ENCODE measurements at places on chromosomes 1 and 21.

DNA sequence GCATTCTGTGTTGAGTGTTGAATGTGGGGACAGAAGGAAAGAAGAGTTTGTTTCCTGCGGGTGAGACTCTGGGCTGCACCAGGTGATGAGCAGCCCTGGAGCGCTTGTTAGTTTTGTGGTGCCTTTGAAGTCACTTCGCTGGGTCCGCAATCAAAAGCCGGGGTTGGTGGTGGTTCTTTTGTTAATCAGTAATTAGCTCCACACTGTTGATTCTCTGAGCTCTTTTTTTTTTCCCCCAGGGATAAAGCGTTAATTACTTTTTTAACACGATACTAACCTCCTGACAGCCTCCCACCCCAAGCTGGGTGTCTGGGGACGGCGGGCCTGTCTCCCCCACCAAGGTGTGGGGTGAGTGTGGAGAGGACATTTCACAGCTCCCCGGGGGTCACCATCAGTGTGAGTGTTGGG is 56.6 kb downstream of the AGPAT3 start:
- DNase-seq, result no peak

DNA sequence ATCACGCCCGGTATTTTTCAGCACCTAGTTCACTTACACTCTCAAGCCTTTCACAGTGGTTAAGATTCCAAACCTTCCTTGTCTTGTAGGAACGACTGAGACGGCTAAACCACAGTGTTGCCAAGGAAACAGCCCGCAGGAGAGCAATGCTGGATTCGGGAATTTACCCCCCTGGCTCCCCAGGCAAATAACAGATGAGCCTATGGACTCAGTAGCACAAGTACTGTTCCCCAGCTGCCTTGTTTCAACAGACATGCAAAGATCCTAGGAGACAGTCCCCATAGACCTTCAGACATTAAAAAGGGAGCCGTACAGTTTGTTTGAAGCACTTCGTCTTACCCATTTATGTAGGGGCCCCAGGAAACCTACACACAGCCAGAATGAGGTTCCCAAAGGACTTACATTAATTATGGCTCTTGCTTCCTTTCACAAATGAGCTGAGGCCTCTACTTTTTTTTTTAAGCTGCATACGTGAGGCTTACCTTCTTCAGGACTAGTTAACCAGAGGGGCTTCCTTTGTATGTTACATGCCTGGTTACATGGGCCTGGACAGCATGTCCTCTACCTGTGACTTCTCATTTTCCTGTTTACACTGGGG is 2.7 kb downstream of the SNAPIN start:
- DNase-seq, result no peak

GRCh38 chr1:209838537-209838936 is 10.8 kb downstream of the UTP25 start:
- no peak for DNase-seq

DNA sequence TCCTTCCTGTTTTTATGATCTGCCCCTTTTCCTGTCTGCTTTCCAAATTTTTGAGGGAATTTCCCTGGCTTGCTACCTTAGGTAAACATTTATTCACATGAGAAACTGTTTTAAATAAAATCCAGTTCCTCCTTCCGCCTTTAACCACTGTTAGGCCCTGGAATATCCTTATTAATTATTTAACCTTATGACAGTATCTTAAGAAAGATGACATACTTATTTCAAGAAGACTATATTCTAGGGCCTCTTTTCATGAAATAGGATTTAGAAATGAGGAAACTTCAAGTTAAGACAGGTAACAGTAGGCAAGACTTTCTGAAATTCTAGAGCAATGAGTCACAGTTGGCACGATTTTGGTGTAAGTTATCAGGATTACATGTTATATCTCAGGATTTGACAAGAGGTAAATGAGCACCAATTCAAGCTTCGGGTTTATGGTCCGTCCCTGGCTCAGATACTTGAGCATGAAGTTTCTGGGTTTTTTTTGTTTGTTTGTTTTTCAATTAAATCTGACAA is 2.0 kb upstream of the TNFSF18 start:
- no peak for DNase-seq

DNA sequence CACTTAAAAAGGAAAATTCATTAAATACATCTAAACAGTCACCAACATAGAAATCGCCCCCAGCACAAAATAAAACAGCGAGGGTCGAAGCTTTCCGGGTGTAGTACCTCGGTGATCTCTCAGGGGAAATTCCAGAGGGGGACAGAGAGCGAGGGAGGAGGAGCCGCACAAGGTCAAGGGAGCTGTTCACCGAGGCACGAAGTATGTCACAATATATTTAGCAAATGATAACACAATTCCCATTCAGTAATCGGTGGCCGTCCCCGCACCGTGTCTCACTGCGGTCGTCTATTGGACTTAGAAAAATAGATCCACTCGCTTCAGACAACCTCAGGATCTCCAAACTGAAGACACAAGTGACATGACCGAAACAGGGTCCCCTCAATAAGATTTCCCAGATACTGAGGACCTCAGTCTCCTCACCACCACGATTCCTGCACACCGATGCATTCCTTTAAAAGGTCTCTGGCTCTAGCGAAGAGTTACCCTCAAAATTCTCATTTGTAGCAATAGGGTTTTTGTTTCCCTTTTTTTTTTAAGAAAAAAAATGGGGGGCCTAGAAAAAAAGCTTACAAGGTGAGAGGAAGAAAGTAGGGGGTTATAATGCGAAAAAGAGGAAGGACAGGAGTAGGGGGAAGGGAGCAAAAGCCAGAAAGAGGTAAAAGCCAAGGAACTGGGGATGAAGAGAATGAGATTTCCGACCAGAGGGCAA is 1.1 kb downstream of the LPGAT1 start:
- no peak for DNase-seq

- DNase-seq, result no peak
Observed at GRCh38 chr1:8133190-8133589, 107.1 kb upstream of the ERRFI1 start.

DNA sequence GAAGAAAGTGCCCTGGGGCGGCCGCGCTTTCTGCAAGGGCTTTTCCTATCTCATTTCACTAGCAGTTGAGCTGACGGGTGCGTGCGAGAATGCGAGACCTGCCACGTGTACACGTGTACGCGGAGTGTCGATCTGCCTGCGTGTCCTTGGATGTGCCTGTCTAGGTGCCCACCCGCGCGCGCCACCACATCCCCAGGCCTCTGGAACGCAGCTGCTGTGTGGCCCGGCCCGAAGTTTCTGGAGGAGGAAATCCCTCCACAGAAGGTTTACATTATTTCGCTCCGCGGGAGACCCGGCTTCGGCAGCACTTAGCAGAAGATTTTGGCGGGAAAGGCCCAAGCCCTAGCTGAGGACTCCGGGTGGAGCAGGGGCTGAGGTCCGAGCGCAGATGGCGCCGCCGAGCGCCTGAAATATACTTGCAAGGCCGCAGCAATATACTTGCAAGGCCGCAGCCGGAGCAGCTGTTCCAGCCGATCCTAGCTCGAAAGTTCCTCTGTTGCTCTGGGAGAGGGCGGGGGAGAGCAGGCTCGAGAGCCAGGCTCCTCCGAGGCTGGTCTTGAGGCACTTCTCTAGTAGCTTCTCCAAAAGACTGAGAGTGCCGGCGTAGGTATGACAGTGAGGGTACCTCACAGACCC is 3.9 kb downstream of the TBX15 start:
- no peak for DNase-seq

GRCh38 chr1:226654046-226654667 is 84.9 kb downstream of the ITPKB start:
- DNase-seq, result no peak

DNA sequence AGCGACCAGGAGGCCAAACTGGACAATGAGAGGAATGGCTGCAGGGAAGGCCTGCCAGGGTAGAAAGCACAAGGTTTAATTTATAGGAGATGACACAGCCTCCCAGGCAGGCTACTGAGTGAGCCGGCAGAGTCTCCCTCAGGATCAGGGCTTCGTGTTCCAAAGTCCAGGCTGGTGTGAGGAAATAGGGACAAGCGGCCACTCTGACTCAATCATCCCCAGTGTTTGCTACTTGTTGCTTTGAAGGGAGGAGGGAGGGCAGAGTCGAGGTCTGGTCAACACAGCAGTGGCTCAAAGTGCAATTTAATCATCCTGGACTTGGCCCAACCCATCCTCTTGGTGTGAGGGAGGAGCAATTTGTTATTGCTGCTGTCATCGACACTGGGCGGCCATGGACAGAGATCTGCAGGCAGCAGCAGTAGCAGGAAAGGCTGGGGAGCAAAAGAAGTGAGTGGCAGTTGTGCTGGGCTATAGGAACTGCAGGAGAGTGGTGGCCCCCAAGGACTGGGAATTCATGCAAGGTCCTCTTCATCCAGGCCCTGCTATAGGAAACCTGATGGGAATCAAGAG is 27.5 kb downstream of the TBX15 start:
- no peak for DNase-seq

- DNase-seq, result no peak
Observed at GRCh38 chr21:17460094-17460493, 52.7 kb upstream of the CXADR start.

DNA sequence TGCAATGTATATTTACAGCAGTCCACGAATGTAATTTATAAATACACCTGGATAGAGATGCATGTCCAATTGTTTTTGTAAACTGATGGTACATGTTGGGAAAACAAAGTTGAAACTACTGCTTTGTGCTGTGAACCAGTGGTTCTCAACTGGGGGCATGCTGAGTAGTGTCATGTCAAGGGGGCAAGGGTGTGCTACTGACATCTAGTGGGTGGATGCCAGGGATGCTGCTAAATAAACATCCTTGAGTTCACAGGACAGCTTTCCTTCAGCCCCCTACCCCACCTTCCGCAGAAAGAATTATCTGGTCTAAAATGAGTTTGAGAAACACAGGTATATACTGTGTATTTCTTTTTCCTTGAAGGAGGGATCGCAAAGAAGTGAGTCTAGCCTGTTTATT is 95.9 kb downstream of the RASAL2 start:
- DNase-seq, result no peak

DNA sequence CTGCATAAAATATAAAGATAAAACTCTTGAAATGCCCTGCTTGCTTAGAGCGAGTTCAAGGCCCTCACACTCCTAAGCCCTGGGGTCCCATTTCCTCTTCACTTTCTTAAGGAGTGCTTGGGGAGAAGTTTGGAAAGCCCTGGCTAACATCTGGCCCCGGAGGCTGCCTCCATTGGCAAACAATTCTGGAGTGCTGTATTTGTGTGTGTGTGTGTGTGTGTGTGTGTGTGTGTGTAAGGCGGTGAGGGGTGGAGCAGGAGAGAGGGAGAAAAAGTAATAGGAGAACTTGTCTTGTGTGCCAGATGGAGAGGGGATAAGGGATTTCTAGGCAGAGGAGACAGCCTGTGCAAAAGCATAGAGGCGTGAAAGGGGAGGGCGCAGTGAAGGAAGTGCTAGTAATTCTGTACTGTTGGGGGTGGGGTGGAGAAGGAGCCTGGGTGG is 578 bp upstream of the TRIM62 start:
- no peak for DNase-seq

- DNase-seq, result no peak
Observed at GRCh38 chr1:204257446-204257845, 43.7 kb upstream of the GOLT1A start.

GRCh38 chr1:233197940-233198339 is 97.6 kb downstream of the PCNX2 start:
- DNase-seq, result no peak

GRCh38 chr1:64976361-64976760 is 10.0 kb upstream of the JAK1 start:
- DNase-seq, result no peak

- DNase-seq, result no peak
Observed at GRCh38 chr1:1877865-1878436, 12.9 kb downstream of the GNB1 start.

- DNase-seq, result no peak
Observed at GRCh38 chr1:235408503-235408960, 41.3 kb downstream of the TBCE start.

- no peak for DNase-seq
Observed at GRCh38 chr1:21266119-21266774, 24.0 kb downstream of the ECE1 start.

- DNase-seq, result peak; percentile 16
Observed at GRCh38 chr1:224458996-224459395, 24.4 kb upstream of the WDR26 start.

- no peak for DNase-seq
Observed at GRCh38 chr21:16538405-16538804, 808.6 kb downstream of the USP25 start.

GRCh38 chr21:43936247-43936967 is 71.4 kb downstream of the AGPAT3 start:
- DNase-seq, result no peak

DNA sequence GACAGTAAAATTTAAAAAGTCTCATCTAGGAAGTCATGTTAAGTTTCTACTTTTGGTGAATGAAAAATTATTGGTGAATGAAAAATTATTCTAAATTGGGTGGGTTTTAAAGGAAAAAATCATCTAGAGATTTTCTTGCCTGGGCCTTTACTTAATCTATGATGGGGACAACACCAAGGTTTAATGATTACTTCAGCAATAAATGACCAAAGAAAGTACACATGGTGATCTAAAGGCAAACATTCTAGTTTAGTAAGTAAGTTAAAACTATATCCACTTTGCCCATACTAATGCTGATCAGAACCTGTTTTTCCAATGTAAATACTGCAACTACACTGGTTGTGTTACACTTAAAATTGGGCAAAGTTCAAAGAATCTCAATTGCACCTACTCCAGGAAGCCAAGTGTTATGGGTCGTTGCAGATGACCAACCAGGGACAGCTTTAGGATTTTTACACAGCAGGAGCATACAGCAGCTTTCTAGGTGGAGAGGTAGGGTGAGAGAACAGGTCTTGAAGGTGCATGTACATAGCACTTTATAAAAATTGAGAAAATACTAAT is 14.6 kb upstream of the RPL5 start:
- DNase-seq, result no peak

- DNase-seq, result no peak
Observed at GRCh38 chr1:30033256-30034104, 689.9 kb downstream of the MATN1 start.

DNA sequence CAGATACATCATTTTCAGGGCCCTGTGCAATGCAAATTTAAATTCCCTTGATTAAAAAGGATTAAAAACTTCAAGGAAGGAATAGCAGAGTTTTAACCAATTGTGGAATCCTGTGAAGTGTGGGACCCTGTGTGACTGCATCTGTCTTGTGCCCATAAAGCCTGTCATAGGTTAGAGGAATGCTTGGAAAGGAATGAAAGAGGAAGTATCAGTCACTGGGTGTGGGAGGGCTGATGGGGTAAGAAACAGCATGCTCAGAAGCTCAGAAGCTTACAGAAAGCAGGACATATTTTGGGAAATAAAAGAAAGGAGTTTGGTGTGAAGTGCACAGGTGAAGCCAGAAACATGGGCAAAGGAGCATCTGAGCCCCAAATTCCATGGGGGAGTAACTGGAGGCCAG is 150.8 kb upstream of the ETV3 start:
- DNase-seq, result no peak

DNA sequence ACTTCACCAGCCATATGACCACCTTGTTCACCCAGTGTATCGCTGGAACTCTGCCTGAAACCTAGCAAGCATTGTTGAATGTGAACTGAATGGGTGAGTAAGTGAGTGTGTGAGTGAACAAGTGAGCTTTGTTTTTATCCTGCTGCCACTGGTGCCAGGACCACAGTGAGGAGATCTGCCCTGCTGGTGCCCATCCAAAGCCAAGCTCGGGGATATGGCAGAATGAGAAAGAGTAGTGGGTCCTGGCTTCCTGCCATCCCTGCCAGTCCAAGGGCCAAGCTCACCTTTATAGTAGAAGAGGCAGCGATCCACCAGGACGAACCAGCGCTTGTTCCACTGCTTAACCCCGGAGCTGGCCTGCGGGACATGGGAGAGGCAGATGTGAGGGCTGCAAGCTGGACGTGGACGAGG is 53.4 kb upstream of the GOLT1A start:
- DNase-seq, result no peak
